Activated CD8-positive, alpha-beta memory T cell treated with anti-CD3 and anti-CD28 coated beads for 1 hour (primary cell): ENCODE measurements at places on chromosomes 2 and 18.

GRCh38 chr2:172101821-172102390, 794 bp downstream of the DLX2 start:
- no peak for DNase-seq

DNA sequence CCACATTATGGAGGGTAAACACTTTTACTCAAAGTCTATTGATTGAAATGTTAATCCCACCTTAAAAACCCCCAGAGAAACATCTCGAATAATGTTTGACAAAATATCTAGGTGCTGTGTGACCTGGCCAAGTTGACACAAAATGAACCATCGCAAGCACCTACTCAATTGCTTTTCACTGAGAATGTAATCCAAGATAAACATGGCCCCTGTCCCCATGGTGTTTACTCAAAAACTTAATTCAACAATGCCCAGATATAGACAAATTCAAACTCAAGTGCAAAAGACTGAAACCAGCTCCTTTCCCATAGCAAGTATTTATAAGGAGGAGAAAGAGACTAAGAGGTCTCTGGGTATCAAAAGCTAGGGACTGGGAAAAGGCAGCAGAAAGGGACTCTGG, 15.0 kb upstream of the ACMSD start:
- no peak for DNase-seq

DNA sequence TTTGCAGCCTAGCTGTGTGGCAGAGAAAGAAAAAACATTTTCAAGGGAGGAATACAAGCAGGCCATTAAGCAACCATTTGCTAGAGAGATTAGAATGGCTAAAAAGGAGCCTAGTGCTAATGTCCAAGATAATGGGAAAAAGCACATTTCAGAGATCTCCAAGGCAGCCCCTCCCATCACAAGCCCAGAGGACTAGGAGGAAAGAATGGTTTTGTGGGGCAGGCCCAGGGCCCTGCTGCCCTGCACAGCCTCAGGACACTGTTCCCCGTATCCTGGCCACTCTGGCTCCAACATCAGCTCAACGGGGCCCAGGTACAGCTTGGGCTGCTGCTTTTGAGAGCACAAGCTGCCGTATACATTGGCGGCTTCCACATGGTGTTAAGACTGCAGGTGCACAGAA, 16.5 kb upstream of the GBX2 start:
- no peak for DNase-seq

DNA sequence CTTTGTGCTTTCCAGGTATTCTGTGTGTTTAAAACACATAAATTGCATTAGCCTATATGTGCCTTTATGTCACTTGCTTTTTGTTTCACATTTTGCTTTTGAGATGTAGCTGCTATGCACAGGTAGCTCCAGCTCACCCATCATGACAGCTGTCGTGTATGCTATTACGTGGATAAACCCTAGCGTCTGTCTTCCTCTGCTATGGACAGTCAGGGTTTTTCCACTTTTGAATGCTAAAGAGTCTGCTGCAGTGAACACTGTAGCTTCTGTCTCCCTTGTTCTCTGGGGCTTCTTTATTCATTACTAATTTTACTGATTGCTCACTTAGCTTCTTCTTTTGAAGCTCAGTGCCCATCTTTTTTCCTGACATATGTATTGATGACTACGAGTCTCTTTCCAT, 24.7 kb upstream of the MBP start:
- DNase-seq: no peak

DNA sequence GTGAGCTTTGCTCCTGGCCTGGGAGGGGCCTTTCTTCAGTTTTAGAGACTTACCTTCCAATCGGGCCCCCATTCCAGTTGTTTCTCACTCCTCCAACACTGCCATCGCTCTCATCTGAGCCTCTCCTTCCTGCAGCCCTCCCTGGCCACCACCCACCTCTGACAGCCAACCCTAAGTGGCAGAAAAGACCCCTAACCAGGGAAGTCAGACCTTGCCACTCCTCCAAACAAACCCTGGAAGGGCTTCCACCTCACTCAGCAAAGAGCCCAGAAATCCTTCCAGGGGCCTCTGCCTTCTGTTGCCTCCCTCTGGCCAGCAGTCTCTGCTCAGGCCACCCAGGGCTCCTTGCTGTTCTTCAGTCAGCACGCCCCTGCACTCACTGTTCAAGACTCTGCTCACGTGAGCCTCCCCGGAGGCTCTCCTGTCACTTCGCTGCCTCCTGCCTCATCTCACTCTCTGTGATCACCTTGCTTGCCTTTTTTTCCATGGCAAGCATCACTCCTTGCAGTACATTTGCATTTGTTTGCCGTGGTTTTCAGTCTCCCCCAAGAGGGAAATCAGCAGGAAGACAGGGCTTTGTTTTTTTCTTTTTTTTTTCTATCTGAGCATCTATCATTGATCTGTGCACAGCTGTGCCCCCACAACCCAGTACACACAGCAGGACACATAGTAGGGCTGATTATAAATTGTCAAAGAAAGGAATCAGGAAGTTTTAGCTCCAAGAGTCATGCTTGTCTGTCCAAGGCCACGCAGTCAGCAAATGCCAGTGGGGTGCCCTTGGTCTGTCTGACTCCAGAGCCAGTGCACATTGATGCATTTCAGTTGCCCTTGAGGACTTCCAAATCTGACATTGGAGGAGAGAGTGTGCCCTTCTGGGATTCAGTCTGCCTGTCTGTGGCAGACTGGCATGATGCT, 83.9 kb downstream of the INHBB start:
- no peak for DNase-seq

DNA sequence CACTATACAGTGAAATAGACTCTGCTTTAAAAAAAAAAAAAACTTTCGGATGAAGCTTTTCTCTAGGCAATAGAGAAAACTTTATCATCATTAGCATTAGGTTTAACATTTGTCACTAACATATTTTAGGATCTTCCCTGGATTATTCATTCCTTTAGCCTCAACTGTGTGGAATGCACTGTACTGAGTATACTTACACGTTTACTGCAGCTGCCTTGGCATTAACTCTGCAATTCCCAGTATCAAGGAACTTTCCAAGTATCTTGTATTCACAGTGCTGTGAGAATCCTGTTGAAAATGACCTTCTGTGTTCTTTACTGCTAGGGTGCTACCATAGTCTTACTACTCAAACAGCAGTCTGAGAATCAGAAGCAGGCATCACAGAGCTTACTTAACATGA, 328.2 kb upstream of the COL3A1 start:
- DNase-seq: no peak

DNA sequence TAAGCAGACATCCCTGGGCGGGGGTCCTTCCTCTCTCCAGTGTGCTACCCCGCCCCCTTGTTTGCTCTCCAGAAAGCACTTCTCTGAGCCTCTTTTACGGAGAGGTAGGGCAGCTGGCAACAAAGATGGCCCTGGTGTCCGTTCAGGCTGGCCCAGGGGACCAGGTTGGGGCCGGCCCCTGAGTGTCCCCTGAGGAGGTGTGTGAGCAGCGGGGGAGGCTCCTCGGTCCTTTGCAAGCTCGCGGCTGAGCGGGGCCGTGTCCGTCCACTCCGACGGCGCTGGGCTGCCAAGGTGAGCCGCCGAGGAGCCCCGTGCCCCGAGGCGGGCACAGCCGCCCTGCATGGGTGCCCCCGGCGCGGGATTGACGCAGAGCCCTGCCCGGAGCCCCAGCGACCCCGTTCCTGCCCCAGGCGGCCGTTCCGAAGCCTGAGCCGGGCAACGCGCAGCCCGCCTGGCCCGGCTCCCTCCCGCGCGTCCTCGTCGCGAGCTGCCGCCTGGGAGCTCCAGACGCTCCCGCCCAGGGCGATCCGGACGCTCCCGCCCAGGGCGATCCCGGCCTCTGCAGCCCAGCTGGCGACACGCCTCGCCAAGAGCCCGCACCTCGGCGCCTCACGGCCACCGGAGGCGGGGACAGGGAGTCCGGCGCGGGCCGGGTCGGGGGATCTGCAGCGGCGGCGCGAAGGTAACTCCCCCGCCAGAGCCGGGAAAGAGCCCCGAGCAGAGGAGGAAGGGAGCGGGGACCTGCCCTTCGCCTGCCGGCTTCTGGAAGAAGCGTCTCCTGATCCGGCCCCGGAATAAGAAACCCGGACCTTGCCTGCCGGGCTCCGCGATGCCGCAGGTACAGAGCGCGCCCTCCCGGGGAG, at the start of gene PROKR1:
TSS of gene PROKR1 (plus strand) at position 569 of the 863 bp plus-strand sequence. CDS start 2,243 bp downstream, outside the sequence.
- DNase-seq: no peak

- DNase-seq: no peak
Observed at GRCh38 chr2:239285071-239285931, 115.5 kb downstream of the HDAC4 start.

DNA sequence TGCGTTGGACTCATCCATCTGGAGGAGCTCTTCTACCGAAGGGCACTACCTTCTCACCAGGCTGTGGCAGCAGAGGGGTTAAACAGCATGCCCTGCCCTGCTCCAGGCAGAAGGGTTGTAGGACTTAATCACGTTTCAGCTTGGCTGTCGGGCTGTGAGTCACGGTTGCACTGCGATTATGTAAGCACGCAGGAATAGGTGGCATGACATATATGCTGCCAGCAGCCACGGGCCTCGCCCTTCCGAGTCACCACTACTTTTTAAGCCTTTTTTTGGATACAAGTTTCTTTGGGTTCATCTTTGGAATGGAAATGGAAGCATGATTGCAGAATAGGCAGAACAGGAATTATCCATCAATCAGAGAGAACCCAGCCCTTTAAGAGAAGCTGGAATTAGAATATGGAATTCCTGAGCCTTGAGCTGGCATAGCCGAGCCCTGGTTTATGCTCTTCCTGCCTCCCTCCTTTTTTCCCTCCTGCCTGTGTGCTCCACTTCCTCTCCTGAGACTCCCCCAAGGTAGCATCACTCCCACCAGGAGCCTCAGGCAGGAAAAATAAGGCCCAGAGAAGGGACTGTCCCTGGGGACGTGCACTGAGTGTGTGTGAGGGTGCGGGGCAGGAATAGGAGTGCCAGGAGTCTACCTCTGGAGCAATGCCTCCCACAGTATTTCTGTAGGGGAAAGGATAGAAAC, 86.8 kb downstream of the SEMA4F start:
- DNase-seq: no peak

- DNase-seq: no peak
Observed at GRCh38 chr2:28228434-28228995, 164.1 kb upstream of the FOSL2 start.

DNA sequence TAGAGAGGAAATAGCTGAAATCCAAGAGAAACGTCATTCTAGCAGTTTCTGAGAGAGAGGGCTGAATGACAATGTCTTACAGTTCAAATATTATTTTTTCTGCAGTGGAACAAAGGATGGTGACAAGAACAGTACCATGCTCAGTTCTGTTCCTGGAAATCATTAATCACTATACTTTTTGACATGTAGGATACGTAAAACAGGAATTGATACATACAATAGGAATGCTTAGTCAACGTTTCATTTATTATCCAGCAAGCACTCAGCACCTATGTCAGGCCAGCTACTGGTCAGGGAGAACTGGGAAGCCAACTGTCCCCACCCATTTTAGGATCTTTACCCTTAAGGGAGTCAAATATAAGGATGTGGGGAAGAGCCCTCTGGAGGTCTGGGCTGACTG, 114.7 kb downstream of the DHRS9 start:
- DNase-seq: no peak

- no peak for DNase-seq
Observed at GRCh38 chr2:241198381-241199279, 10.2 kb downstream of the ANO7 start.

GRCh38 chr2:232146294-232146693, 184.8 kb downstream of the DIS3L2 start:
- DNase-seq: no peak

- no peak for DNase-seq
Observed at GRCh38 chr2:152336854-152337510, 2.0 kb downstream of the FMNL2 start.

DNA sequence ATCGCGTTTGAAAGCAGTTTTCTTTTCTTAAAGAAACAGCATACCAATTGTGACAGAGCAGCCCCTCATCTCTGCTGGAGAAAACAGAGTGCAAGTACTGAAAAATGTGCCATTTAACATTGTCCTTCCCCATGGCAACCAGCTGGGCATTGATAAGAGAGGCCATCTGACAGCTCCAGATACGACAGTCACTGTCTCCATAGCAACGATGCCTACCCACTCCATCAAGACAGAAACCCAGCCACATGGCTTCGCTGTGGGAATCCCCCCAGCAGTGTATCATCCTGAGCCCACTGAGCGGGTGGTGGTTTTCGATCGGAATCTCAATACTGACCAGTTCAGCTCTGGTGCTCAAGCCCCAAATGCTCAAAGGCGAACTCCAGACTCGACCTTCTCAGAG, 9.5 kb downstream of the GRHL1 start:
- DNase-seq: no peak

- DNase-seq: no peak
Observed at GRCh38 chr18:35578481-35578880, 3.1 kb upstream of the GALNT1 start.

- no peak for DNase-seq
Observed at GRCh38 chr18:77461062-77461688, 211.5 kb downstream of the GALR1 start.

DNA sequence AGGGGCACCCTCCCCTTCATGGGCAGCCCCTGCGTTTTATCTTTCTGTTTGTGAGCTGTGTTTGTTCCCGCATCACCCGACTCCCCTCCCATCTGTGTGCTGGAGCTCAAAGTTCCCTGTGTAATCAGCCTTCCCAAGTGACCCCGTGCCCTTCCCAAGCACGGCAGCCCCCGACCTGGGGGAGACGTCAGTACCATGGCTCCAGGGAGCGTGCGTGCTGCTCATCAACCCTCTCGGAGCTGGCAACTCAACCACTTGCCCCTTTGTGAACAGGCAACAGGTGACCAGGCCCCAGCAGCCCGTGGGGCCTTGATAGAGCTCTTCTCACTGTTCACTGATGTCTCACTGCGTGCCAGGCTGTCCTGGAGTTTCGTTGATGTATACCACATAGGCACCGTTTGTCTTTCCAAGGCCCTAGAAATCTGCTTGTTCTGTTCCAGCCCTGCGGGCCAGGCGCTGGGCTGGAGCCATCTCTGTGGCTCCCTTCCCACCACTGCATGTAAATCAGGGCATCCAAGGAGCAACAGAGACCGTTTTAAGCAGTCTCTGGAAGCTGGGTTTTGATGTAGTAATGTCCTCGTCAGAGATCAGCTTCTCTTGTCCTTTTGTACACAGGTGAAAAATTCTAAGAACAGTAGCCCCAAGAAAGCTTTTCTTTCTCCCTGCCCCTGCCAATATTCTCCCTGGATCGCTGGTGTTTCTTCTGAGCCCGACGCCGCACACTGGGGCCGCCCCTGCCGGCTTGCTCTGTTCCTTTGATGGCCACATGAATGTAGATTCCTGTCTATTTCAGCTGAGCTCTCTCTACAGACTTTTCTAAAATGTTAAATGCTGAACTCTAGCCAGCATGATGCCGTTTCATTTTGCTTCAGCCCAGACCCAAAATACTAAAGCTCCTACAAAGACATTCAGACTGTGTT, 107.0 kb upstream of the PTPRM start:
- no peak for DNase-seq

DNA sequence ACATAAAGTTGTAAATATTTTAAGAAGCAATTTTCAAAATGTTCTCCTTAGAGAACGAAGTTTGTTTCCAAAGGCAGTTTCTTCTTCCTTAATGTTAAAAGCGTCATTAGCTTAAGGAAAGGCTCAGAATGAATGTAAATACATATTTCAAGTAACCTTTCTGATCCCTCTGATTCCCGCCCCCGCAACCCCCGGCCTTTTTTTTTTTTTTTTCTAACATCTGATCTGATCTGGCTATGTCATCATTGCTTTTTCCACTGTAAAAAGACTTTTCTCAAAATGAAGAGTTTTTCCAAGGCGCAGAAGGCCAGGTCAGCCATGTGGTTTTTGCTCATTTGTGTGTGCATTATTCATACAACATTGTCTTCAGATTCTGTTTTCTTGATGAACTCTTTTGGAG, 57.1 kb upstream of the MEIS1 start:
- no peak for DNase-seq
